ENCODE measurements at places on chromosomes 11 and 22.

DNA sequence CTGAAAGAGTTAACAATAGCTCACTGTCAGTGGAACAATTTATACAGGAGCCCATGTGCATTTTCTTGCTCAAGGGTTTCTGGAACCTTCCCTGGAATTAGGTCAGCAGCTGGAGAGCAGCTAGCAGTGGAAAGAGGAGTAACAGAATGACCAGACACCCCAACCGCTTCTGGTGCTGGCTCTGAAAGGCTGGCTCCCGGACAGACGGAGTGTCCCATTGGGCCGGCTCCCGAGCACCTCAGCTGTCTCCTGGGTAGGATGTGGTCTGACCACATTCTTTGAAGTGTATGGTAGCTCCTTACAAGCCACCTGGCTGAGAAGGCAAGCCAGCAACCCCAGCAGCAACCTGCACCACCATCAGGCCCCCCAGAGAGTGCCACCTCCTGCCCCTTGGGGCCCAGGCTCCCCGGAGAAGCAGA lies 44.7 kb downstream of the ABTB2 start:
- DNase-seq = no peak

DNA sequence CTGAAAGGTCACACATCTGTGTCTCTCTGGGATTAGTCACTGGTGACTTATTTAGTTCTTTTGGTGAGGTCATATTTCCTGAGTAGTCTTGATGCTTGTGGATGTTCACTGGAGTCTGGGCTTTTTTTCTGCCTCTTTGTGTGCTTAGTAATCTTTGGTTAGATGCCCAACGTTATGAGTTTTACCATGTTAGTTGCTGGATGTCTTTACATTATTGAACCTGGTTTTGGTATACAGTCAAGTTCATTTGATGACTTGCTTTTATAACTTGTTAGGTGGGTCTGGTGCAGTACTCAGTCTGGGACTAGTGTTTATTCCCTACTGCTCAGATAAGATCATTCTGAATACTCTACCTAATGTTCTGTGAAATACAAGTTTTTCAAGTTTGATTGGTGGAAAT lies 26.2 kb upstream of the SLC37A2 start:
- DNase-seq = no peak

DNA sequence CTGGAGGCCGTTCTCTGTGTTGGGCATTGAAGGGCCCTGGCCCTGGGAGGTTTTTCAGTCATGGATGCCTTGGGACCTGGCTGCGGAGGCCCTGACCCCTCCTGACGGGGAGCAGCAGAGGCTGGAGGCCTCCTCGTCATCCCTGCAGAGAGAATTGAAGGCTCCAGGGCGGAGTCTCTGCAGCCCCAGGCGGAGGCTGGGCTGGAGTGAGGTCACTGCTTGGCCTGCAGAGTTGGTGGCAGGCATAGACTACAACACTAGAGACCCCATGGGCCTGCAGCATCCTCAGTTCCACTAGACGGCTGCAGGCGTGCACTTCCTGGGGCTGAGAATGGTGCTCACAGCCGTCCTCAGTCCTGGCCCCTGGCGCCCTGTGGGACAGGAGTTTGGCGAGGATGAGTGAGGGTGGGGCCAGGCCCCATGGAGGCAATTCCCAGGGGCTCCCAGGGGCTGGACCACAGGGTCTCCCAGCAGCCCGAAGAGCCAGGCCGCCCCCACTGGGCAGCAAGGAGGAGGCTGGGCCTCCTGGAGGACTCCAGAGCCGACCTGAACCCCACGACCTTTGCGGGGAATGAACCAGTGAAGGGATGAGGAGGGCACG lies 1194.9 kb downstream of the BRD1 start:
- DNase-seq = no peak

DNA sequence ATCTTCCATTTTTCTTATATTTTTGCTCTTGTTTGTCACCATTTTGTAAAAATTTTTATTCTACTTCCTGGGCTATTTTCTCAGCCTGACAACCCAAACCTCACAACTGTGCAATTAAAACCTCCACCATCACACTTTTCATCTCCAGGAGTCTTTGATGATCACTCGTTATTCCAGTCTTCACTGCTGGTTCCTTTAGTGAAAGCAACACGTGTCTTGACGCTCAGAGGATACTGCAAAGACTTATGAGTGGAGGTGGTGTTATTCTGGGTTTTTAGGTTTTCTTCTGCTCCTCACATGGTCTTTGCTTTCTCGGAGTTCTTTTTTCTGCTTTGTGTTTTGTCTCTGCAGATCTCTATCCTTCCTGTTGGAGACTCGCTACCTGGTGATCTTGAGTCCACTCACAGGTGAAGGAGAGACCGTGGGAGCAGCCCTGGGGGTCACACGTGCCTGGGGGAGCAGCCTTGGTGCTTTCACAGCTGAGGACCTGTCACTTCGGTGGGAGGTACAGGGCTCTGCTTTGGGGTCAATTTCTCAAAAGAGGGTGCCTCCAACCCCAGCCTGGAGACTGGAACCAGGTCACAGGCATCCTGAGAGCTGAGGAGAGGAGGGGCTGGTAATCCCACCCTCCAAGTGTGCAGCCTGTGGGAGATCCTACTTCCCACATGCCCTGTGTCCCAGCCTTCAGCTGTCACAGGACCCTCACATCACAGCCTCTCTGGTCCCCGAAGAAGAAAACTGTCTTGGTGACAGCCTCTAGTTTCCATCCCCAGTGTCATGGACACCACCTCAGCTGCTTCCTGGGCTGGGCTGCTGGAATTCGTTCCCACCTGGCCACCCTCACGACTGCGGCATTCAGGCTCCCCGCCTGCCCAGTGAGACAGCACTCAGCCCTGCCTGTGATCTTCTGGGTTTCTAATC lies 11.0 kb downstream of the SULT4A1 start:
- no peak for DNase-seq

DNA sequence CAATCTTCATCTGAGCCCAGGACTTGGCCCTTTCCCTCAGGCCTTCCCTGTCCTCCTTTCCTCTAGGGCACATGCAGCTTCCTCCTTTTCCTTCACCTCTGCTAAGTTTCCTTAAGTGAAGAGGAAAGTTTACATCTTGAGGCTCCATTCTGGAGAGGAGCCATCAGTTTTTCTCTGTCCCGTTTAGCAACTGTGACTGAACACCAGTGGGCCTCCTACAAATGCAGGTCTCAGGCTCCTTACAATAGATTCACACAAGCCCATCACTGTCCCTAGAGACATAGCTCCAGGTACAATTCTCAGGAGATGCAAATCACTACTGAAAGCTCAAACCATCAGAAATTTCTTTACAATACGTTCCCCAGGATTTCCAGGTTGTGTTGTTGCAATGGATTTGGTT lies 23.3 kb upstream of the LYVE1 start:
- DNase-seq = no peak

DNA sequence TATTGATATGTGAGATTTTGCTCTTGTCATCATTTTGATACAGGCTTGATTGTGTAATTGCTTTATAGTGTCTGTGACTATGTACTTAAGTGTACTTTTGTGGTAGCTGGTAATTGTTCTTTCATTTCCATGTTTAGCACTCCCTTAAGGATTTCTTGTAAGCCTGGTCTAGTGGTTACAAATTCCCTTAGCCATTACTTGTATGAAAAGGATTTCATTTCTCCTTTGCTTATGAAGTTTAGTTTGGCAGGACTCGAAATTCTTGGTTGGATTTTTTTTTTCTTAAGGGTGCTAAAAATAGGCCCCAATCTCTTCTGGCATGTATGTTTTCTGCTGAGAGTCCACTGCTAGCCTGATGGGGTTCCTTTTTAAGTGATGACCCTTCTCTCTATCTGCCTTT lies 346.8 kb downstream of the JRKL start:
- DNase-seq = no peak

- DNase-seq = no peak
Observed at GRCh38 chr11:129285402-129285786, 90.3 kb upstream of the BARX2 start.

DNA sequence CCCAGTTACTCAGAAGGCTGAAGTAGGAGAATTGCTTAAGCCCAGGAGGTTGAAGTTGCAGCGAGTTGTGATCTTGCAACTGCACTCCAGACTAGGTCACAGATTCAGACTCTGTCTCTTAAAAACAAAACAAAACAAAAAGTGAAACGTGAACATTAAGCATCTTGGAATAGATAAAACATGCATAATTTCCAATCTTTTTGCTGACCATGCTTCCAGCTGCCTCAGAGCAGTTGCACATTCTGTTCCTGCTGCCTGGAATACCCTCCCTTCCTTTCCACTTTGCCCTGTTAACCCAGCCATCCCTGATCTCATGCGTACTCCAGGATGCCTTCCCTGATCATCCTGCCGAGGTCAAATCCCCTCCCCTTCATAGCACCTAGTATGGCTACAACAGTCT lies 718 bp upstream of the CCDC88B start:
- DNase-seq = no peak

GRCh38 chr22:24497841-24498258 lies 2.7 kb downstream of the UPB1 start:
- DNase-seq = no peak

DNA sequence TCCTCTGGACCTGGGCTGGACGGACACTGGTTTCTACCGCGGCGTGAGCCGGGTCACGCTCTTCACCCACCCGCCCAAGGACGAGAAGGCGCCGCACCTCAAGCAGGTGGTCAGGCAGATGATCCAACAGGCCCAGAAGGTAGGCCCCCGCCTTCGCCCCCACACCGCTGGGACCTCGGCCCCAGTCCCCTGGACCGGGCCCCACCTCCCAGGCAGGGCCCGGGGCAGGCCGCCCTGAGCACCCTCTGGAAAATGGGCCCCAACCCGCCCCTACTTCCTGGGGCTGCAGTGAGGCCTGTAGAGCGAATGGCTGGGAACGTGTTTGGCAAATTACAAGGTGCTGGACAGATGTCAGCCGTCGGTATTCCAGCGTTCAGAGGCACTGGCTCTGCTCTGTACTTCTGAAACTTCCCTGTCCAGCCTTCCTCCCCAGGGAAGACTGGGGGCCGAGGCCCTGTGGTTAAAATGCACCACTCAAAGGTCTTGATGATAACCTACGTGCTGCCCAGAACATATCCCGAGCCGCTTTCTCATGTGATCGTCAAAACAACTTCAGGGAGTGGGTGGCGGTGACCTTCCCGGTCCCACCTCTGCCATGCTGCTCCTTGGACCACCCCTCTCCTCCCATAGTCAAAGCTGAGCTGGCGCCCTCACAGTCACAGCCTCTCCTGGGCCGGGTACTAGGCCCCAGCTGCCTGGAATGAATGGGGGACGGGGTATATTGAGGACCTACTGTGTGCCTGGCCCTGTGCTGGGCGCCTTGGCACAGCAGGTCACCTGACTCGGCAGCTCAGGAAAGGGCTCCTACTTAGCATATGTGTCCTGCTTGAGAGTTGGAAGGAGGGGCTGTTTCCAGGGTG lies 869 bp downstream of the FAM83F start:
- DNase-seq = peak; percentile 32

DNA sequence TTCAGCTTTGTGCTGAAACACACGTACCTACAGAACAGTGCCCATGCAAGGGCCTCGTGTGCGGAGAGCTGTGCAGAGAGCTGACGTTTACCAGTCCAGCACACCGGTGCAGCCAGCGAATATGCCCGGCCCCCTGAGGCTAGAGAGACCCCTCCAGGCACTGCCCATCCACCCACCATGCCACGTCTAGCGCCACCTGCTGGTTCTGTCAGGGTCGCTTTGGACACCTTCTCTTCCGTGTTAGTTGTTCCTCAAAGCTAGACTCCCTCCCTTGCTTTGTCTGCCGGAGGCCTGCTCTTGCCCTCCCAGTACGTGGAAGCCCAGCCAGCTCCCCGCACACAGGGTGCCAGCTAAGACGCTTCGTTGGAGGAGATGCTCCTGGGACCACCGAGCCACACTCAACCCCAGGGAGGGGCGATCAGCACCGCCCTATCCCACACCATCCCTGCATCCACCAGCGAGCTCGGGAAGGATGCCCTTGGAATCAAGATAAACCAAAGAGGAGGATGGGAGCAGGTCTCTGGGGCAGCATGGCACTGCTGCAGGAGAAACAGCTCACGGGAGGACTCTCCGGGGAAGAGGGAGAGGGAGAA lies 43.4 kb downstream of the CPT1A start:
- DNase-seq = peak; percentile 7

- no peak for DNase-seq
Observed at GRCh38 chr11:128520206-128520887, 67.0 kb downstream of the ETS1 start.

GRCh38 chr11:62108017-62108750 lies 15.6 kb upstream of the INCENP start:
- peak; percentile 30 for DNase-seq

DNA sequence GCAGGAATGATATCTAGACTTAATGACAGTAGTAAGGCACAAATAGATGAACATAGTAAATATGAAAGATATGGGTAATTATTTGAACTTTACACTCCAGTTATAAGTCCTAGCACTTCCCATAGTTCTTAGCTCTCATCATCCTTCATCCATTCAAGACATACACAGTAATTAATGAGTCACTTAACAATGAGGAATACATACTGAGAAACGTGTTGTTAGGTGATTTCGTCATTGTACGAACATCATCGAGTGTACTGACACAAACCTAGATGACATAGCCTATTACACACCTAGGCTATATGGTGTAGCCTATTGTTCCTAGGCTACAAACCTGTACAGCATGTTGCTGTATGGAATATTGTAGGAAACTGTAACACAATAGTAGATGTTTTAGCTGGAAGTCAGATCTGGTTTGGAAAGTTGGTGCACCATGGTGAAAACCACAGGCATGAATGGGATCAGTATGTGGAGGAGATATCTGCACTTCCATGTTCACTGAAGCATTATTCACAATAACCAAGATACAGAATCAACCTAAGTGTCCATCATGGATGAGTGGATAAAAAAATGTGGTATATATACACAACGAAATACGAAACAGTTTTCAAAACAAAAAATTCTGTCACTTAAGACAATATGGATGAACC lies 229.9 kb upstream of the PITPNB start:
- no peak for DNase-seq

DNA sequence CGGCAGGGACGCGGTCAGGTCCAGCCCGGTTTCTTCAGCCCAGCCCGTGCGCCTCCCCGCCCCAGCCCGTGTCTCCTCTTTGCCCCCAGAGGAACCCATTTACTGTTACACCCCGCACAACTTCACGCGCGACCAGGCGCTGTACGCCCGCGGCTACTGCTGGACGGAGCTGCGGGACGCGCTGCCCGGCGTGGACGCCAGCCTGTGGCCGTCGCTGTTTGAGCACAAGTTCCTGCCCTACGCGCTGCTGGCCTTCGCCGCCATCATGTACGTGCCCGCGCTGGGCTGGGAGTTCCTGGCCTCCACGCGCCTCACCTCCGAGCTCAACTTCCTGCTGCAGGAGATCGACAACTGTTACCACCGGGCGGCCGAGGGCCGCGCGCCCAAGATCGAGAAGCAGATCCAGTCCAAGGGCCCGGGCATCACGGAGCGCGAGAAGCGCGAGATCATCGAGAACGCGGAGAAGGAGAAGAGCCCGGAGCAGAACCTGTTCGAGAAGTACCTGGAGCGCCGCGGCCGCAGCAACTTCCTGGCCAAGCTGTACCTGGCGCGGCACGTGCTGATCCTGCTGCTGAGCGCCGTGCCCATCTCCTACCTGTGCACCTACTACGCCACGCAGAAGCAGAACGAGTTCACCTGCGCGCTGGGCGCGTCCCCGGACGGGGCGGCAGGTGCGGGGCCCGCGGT lies 6.5 kb downstream of the PANX2 start:
- DNase-seq = no peak

Data from NCI-H524 (cell line).